ENCODE measurements at places on chromosomes 6 and 20.

GRCh38 chr20:63295846-63296245, 2.9 kb downstream of the COL20A1 start:
- no peak for DNase-seq

- no peak for DNase-seq
These were observed 2.2 kb upstream of the MAPK13 start for GRCh38 chr6:36128073-36128472.

DNA sequence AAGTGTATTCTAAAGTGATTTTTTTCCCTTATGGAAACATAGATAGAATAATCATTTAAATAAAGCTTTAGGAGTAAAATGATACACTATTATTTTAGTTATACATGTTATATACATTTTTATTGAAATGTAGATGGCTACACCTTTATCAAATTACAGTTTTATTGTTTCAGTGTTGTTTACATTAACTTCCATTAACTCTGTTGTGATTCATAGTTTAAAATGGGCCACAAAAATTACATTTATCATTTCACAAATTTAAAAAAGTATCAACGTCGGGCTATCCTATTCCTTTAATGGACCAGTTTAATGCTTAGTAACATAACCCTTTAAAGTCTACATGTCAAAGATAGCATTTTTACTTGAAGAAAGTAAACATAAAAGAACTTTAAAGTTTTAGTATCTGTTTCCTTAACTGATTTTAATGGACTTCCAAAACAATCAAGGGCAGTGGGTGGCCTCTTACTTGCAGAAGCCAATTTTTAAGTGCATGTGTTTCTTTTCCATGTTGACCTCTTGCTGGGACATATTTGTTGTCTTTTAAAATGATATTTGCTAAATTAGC, 47.8 kb upstream of the FLRT3 start:
- no peak for DNase-seq

- DNase-seq: no peak
These were observed 67.4 kb downstream of the ZMYND8 start for GRCh38 chr20:47289096-47289495.

GRCh38 chr6:81690073-81690472, 62.4 kb downstream of the TENT5A start:
- DNase-seq: no peak

GRCh38 chr20:7716286-7716972, 223.8 kb downstream of the HAO1 start:
- DNase-seq: no peak
